ENCODE measurements at places on chromosomes 5 and 9. TPM values are rescaled to one million over a fixed set of nuclear protein-coding genes. Genes with fewer than 3 reads are reported as not detected.
A peak's percentile ranks its signal among the peaks of the same experiment; 100 is the strongest.

Gene CER1
- not detected for total RNA-seq

Gene ZFP2
- total RNA-seq, result 1.7 TPM

Gene C7
- not detected for total RNA-seq

Gene FGD3
- total RNA-seq, result not detected

Gene DBN1
- 248 TPM for total RNA-seq

- DNase-seq, result no peak
These were observed 518 bp downstream of the ERBIN start for GRCh38 chr5:65926893-65927292.

DNA sequence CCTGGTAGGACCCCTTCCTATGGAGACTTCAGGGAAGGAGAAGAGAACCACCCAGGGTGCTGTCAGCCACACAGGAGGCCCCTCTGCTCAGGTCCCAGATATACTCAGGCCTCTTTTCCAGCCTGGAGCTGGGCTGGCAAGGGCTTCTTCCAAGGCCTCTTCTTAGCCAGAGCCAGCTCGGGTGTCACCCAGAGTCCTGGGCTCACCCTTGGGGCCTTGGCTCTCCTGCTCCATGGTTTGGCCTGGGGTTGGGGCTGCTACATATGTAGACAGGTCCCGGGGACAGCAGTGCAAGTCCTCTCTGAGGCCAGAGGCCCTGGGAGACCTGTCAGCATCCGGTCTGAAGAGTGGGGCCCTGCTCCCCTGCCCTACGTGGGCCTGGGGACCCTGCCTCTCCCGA lies 22.8 kb downstream of the PAEP start:
- DNase-seq, result peak; percentile 80

GRCh38 chr5:58902765-58903164 lies 319.9 kb downstream of the RAB3C start:
- no peak for DNase-seq

DNA sequence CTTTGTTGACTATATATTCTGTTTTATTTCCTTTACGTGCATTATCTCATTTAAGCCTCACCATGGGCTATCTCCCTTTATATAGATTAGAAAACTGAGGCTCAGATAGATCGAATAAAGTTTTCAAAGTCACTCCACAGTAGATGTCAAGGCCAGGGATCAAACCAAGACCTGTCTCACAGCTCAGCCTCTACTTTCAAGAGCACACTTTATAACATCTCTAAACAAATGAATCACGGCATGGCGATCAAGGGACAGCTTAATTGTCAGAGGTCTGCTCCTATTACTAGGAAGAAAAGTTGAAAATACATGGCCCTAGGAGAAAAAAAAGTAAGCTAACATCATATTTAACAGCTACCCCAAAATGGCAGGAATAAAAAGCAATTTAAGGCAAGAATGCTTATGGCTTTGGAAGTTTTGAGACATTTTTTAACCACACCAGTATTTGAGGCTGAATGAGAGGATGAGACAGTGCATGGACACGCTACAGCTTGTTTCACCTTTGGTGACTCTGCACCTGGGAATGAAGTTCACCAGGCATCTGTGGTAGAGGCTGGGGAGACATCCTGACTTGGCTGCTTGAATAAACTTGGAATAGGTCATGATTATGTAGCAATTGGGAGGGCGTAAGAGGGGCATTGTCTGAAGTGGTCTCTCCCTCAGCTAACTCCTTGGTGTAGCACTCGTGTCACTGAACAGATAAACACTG lies 486.8 kb upstream of the WWC1 start:
- DNase-seq, result no peak

DNA sequence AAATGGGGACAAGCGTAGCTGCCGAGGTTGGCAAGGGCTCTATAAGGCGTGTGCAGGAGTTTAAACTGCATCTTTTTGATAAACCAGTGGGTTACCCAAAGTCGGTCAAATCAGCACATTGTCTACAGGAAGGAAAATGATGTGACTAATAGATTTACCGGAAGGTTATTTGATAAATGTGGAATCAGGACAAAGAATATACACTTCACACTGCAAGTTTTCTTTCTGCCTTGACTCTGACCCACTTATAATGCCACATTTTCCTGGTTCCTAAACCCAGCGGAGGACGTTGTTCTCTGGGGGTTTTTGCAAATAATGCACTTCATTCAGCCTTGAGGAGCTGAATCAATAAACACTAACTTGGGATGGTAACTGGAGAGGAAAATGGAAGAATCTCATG lies 76.8 kb downstream of the TTLL11 start:
- DNase-seq, result peak; percentile 46

GRCh38 chr9:129336601-129337331 lies 158.7 kb upstream of the IER5L start:
- no peak for DNase-seq

DNA sequence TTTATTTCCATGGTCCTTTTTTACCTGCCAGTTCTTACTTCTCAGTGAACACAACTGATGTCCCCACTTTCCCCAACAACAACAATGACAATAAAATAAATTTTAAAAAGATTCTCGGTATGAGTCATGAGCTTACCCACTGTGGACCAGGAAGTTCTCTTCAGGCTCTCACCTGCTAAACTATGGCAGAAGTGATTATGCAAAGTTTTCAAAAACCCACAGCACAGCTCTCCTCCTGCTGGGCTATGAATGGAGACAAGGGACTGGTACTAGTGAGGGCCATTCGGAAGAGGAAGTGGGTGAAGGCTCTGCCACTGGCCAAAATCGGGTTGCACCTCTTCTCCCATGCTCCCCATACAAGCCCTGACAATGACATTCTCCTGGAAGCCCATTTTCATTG lies 429.4 kb downstream of the PIK3R1 start:
- no peak for DNase-seq

DNA sequence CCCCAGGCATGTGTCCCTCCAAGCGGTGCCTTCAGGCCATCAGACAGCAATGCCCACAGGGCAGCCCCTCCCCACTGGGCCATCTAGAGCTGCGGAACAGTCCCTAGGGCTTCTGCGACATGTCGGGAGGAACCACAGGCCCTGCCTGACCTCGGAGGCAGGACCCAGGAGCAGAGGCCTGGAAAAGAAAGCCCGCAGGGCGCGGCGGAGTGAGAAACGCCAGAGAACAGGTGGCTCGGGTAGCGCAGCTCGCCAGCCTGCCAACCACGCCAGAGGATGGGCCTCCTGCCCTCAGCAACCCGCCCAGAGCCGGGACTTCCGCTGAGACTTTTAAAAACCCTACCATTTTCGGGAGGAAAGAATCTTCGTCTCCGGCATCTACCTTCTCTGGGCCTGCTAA lies 715 bp downstream of the LCN8 start:
- no peak for DNase-seq

DNA sequence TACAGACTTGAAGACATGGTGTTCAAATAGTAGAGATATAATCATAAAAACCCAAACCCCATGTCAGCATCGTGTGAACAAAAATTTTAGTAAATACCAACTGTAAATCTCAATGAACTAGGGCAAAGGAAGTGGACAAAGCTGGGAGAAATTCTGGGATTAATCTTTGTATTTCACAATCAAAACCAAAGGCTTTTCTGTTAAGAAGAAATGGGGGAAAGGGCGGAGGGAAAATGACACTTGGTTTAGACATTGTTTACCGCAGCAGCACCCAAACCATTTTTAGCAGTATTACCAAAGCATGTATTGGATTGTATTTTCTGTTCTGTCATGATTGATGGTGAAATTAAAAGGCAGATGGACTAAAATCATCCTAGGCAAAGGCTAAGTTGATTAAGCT lies 134.2 kb upstream of the PRSS3 start:
- DNase-seq, result no peak

DNA sequence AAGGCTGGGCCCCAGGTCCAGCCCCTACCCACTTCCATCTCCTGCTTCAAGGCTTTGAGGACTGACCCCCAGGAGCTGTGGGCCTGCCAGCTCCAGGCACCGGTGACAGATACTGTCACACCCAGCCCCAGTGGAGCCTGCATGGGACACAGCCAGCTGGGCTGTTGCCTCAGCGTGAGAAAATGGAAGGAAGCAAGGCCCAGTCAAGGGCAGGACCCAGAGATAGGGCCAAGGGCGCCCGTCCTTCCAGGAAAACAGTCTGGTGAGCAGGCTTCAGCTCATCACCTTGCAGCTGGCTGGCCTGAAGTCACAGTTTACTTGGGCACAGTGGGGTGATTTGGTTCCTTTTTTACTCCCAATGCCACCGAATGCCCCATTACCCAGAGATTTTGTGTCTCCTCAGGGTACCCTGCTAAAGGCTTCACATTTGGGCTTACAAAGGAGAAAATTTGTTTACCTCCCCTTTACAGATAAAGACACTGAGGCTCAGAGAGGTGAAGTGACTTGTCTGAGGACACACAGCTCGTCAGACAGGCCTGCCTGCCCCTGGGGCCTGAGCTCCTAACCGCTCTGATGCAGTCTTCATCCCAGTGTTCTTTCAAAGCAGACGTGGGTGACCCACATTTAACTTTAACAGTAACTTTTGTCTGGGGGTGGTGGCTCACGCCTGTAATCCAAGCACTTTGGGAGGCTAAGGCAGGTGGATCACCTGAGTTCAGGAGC lies 21.5 kb upstream of the WDR38 start:
- DNase-seq, result no peak
